Hematopoietic multipotent progenitor cell (in vitro differentiated cells): ENCODE measurements at places on chromosomes 2 and 18. TPM values are rescaled to one million over a fixed set of nuclear protein-coding genes. Genes with fewer than 3 reads are reported as not detected.

DNA sequence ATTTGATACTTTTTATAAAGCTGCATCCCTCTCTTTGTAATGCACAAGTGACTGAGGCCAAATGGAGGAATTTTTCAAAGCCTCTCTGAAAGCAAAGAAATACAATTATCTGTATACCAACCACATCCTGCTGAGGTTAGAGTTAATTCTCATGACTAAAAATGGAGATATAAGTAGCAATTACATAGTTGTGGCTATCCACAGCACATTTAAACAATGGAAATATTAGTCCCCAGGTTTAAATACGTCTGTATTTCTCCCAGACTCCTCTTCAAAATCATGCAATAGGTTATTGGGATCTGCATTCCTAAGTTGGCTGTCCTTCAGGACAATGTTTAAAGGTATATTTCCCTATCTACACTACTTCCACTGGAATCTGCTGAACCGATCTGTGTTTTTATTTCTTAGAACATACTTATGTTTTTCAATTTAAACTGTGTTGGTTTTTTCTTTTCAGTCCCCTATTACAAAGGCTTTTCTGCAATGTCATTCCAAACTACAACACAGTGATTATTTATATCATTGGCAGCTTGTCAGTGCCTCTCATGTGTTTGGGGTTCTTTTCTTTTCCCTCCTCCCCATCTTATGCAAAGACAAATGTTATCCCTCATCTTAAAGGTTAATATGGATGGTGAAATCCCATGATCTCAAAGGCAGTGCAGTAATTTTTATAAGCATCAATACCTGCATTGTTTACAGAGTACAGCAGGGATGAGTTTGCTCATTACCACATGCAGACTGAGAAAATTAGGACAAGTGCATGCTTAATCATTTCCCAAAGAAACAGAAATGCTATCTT is 134.8 kb upstream of the FSHR start:
- DNase-seq = no peak

The NYAP2 gene
- under 0.01 TPM for total RNA-seq

The DOCK10 gene
- 30.2 TPM for total RNA-seq

DNA sequence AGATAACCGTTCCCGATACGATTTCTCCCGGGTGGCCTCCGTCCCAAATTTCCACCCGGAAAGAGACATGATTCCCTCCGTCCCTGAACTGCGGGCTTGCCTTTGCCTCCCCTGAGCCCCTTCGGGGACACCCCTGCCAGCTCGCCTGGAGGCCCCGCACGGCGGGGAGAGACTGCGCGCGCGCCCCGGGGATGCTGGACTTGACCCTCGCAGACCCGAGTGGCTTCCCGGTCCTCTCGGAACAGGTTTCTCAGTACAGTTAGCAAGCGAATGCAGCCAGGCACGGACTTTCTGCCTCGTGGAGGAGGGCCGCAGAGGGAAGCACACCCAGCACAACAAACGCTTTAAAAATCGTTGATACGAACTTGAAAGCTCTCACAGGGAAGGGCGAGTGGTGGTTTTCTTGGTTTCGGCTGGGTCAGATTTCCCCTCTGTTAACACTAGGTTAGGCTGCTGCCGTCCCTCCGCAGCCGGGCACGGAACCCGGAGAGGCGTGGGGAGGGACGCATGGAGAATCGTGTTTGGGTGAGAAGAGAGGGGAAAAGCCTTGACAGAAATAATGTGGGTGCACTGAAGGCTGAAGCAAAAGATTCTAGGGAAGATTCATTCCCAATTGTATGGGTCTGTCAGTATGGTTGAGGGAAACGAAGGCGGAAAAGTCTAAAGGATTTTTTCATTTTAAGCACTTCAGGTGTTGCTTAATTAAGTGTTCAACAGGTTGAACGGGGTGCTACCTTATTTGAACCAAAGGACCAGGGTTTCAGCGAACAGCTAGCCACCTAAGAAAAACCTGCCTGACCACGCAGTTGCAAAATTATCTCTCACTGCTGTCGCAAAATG is 916 bp downstream of the TNFRSF11A start:
- peak; percentile 32 for DNase-seq

DNA sequence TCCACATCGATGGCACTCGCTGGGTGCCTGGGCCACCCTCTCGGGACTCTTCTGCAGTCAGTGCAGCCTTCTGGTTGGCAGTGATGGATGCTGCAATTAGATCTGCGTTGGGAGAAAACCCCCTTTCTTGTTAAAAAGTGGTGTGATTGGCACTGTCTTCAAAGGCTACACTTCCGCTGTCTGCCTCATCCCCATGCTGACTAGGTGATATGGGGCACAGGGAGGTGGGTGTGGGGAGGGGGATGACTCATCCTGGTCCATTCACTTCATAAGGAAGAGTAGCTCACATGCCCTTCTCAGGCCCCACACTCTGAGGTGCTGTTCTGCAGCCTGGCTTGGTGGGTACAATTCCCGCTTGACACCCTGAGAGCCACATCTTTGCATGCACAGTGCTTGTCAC is 77.4 kb downstream of the THNSL2 start:
- DNase-seq = no peak

The CHST10 gene
- 18.0 TPM for total RNA-seq

DNA sequence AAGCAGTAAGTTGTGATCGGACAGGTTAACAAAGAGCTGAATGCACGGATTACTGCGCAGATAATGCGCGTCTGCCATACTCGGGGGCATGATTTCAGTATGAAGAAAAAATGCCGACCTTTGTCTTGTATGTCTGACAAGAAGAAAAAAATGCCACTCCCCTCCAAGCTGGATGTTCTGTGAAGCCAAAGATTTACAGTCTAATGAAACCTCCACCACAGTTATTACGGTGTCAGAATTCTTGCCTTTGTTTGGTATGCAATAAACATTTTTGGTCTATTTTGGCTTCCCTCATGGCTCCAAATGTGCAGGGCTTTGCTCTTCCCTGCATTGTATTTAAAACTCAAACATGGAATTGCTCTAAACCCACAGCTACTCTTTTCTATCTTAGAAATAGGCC is 72.2 kb upstream of the THUMPD2 start:
- DNase-seq = no peak

The KCNG2 gene
- total RNA-seq = 14.8 TPM

DNA sequence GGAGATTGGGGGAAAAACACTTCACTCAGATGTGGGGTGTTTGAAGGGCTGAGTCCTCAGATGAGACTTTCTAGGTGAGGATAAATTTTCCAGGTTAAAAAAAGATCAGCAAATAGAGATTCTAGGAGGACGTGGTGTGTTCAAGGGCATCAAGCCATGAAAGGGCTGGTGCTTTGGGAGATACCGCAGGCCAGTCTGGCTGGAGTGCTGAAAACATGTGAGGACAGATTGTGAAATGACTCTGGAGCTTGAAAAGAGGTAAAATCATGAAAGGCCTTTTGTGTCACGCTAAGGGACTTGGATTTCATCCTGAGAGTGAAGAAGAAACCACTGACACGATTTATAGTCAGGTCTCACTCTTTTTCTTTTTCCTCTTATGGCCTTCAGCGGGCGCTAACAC is 320.5 kb downstream of the DPP10 start:
- DNase-seq = no peak

The RAPH1 gene
- total RNA-seq = 0.27 TPM

DNA sequence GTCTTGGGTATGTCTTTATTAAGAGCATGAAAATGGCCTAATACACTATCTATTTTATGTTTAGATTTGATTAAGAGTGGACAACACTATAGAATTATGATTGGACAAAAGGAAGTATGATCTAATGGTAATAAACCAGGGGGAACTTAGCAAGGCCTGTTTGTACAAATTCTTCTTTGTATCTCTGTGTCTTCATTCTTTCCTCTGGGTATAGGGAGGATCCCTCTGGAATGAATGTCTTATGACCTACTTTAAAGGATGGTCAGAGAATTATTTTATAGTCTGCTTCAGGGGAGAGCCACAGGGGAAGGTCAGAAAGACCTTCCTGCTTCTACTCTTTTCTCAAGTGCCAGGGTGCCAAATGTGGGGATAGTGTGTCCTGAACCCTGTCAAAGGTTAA is 42.8 kb upstream of the FANCL start:
- DNase-seq = no peak

The SERPINB8 gene
- 3.8 TPM for total RNA-seq

The CYTIP gene
- 45.5 TPM for total RNA-seq

DNA sequence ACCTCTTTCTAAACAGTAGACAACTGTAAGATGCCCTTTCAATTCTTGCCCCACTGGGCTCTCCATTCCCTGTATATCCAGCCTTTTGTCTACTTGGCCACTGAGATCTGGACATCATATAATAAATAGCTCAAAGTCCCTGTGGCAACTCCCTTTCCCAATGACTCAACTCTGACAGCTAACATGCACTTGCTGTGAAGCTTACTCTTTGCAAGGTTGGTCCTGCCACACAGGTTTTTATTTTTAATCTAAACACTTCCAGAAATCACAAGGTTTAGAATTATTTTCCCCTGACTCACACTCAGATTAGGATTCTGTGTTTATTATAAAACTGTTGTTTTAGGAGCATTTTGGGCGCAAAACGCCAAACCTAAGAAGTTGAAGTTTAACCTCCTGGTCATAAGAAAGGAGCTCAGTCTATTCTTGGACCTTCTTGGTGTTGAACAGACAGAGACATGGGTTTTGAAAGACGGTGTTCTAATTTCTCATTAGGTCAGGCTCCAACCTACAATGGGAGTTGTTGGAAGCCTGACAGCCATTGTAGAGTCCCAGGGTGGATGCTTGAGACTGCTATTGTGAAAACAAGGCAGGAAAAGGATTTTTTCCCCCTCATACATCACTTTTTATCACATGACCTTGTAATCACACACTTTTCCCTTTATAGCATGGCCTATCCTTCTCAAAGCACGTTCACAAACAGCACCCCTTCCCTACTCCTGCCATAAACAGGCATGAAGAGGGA is 124.7 kb upstream of the SERPINE2 start:
- no peak for DNase-seq

DNA sequence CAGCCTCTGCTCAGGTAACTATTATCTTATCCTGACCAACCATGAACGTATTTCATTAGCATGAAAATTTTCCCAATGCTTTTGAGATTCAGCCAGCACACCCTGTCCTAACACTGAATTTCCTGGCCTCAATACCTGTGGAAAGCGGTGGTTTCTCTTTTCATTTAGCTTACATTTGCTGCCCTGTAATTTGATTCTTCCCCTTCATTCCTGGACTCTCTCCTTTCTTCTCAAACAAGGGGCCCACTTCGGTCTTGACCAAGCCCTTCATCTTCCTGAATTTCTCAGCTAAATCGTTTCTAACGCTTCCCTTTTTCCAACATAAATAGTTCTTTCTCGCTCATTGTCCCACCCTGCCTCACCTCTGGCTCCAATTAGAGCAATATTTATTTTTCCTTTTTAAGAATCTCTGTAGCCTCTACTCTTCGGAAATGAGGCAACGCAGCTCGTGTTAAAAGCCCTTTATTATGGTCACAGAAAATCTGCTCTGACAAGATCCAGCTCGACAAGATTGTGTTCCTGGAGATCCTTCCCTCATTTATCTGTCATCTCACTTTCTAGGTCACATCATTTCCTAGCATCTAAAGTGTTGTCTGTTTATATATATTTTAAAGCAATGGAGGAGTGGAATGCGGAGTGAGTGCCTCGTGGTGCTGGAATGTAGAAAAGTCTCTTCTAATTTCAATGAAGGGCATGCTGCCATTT is 49.5 kb upstream of the BCL11A start:
- no peak for DNase-seq

The TCF7L1 gene
- not detected for total RNA-seq

The TRIM43 gene
- total RNA-seq = not detected

DNA sequence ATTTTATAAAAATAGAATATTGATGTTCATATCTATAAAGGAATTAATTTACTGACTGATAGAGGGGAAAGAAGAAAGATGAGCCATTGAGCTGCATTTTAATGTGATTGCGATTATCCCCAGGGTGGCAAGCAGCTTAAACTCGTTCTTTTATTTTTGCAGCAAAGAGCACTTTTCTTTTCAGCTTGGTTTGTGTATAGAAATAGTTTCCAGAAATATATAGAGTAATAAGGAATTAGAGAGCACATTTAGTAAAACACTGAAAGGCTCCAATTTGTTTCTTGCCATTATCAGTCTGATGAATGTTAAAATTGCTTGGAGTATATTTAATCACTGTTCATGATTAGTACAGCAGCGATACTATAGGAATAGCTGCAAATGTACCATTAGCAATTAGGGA is 119.5 kb downstream of the MYO3B start:
- no peak for DNase-seq

DNA sequence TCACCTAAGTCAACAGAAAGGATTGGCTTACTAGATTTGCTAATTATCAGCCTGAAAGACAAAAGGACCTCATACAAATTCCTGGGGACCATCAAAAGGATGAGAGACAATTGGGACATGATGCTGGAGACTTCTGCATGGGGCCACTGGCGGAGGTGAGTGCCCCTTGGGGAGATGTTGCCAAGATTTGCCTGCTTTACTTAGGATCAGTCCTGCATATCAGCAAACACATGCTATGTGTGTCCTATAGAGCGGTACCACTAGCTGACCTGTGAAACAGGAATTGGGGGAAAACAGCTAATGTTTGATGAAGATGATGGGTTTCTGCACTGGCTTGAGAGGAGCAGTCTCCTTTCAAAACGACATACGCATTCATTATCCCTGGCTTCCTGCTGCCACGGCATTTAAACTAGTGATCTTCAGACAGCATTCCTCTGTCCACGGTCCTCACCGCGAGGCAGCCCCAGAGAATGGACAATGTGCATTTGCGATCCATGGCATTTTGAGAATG is 104.2 kb downstream of the TGIF1 start:
- no peak for DNase-seq

DNA sequence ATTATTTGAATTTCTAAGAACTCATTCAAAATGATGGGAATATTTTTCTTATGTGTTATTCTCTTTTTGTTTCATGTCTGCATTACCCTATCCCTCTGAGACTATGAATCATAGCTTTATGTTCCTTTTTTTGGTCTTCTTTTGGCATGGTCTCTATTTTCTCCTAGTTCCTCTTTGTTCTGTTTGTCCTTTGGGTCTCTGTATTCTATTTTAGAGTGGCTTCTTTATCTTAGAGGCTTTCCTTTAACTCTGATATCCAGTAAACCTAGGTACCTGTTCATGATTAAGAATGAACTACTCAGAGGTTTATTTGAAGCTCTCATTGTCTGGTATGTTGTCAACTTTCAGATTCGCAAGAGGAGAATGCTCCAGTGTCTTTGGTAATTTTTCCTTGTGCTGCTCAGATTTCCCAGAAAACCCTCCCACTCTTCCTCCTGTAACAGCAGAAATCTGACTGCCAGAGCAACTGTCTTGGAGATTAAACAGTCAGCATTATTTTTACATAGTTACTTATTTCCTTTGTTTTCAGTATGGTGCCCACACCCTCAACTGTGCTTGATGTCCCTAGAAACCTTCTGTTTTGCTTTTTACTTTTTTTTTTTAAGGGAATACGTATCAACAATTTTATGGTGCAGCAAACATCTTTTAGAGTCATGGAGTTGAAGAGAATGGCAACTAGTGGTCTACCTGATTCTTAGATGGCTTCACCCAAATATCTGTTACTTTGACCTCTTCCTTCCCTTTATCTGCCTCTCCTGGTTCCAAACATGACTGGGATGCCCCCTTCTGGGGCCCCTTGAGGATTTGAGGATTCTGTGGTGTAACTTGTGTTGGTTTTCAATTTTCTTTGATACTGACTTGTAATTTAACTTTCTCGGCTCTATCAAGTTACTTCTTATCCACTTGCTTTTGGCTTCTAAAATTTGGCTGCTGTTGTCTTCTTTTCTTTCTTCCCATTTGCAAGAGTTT is 92.0 kb downstream of the DPP10 start:
- DNase-seq = no peak

The ZEB2 gene
- 117 TPM for total RNA-seq

The GREB1L gene
- not detected for total RNA-seq

- no peak for DNase-seq
Observed at GRCh38 chr18:13217971-13218367, 591 bp upstream of the LDLRAD4 start.

GRCh38 chr18:7681298-7681697 is 114.2 kb downstream of the PTPRM start:
- no peak for DNase-seq

- DNase-seq = no peak
Observed at GRCh38 chr2:102664471-102664909, 45.1 kb downstream of the SLC9A2 start.
